Stimulated activated CD4-positive, alpha-beta T cell treated with anti-CD3 and anti-CD28 coated beads, TNF-alpha, amount 100 ng/mL, for 48 hours (primary cell): ENCODE measurements at places on chromosomes 16 and 17.

- DNase-seq, result peak; percentile 55
Observed at GRCh38 chr16:2486645-2487516, 12.0 kb downstream of the TBC1D24 start.

DNA sequence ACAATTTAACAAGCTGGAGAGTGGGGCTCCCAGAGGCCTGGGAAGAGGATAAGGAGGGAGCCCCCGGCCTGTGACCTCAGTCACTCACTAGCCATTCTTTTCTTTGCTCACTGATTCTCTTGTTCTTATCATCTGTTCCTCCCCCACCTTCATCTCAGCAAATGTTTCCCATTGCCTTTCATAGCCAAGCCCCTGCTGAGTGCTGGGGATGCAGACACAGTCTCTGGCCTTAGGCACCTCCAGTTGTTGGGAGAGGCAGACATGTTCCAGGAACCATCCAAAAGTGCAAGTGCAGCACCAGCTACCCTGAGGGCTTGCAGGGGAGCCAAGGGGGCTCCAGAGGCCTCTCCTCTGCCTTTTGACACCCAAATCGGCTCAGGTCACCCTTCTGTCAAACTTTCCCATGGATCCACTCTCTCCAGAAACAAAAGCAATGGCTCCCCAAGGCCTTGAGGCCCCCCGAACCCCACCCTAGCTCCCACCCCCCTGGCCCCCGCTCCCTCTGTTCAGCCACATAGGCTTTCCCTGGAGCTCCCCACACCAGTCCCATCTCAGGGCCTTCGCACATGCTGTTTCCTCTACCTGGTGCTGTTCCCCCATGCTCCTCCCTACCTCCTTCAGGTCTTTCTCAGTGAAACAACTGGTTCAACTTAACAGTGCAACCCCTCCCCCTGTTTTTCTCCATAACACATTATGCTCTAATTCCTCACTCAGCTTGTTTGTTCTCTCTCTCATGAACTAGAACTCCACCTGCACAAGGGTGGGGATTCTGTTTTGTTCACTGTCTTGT, 14.9 kb upstream of the KCNJ12 start:
- DNase-seq, result no peak

DNA sequence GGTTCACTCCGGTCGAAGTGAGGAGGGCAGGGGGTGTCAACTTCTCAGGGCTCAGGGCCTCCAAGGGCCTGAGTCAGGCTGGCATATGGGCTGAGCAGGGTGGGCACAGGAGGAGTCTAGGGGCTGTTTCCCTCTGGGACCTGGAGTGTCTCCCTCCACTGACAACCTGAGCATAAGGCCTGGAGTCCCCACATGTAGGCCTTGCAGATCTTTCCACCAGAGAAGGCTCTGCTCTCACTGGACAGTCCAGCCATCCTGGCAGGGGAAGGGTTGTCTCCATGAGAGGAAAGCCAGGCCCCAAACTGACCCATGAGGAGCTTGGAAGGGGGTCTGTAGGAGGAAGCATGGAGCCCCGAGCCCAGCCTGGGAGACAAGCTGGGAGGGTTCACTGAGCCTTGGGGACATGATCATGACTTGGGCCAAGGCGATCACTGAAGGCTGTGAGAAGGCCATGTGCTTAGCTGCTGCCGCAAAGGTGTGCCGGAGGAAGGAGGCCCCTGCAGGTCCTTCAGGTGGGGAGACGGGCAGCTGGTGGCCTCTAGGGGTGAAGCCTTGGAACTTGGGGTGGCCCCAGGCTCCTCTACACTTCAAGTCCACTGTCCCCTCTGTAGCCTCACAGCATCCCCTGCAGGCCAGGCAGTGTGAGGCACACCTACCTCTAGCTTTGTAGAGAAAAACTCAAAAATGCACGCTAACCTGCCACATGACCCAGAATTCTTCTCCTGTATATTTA, 9.9 kb downstream of the CMTM2 start:
- DNase-seq, result peak; percentile 51

GRCh38 chr16:85037050-85037410, 9.4 kb downstream of the KIAA0513 start:
- DNase-seq, result no peak

DNA sequence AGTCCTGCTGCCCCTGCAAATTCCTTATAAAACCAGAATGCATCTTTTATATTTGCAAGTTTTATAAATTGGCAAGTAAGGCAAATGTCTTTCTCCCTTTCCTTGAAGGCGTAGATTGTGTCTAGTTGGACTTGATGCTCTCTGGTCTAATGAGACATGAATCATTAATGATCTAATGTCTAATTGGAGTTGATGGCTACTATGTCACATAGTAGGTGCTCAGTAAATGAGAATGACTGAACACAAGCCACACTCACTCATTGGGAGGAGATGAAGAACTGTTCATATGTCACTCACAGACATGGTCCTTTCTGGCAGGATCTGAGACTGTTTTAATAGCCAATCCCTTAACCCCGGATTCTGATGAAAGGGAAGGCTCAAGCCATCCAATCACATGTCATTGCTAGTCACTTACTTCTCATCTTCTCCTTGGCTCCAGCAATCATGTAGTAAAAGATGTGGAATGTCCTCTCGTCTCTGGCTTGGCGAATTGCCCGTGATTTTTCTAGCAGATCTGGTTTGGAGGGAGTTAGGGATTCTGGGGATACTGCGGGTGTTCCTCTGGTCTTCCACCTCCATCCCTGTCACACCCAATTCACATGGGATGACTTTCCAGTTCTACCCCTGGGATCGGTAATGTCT, 81.0 kb downstream of the MYH11 start:
- DNase-seq, result no peak

DNA sequence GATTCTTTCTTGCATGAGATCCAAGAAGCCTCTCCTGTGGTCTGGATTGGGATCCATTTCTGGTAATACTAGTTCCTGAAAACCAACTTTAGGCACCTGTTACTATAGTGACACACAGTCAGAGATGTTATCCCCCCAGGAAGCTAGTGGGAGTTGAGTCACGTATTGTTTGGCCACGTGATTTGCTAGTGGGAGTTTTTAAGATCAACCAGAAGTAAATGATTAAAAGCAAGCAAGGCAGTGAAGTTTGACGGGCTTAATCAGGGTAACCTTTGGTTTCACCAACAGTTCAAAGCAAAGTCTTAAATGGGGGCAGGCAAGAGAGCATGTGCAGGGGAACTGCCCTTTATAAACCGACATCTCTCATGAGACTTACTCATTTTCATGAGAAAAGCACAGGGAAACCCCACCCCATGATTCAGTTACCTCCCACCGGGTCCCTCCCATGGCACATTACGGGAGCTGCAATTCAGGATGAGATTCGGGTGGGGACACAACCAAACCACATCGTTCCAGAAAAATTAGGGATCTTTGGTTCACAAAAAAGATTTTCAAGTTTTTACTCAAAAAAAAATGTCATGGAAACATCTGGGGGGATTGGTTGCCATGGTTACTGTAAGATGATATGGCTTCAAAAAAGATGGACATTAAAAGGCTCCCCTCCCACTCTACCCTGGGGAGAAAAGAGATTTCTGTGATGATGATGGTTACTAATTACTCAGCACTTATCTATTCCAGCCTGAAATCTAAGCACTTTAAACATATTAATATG, 483.1 kb upstream of the ERCC4 start:
- DNase-seq, result no peak

- no peak for DNase-seq
Observed at GRCh38 chr17:59800530-59800942, 92.2 kb downstream of the TUBD1 start.

DNA sequence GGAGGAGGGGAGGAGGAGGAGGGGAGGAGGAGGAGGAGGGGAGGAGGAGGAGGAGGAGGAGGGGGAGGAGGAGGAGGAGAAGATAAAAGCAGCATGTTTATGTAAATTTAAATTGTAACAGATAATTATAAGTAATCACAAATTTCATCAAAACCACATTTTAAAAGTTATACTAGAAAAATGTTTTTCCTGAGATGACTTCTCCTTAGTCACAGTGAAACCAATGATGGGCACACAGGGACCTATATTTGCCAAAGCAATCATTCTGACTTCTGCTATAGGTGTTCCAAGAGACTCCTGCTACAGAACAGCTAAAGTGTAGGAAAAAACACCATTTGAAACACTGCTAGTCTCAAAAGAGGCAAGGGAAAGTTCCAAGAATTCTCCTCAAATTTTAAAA, 66.4 kb downstream of the CEP95 start:
- DNase-seq, result no peak

DNA sequence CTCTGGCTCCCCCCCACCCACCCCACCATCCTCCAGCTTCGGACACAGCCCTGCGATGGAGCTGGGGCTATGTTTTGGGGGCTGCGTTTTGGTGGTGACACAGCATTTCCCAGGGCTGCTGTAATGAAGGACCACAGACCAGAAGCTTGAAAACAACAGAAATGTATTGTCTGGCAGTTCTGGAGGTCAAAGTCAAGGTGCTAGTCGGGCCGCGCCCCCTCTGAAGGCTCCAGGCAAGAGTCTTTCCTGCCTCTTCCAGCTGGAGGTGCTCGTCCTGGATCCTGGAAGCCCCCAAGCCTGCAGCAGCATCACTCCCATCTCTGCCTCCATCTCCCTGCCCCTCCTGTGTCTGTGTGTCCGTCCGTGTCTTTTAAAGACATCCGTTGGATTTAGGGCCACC, 50.8 kb downstream of the TBC1D16 start:
- no peak for DNase-seq

GRCh38 chr17:76139801-76140660, 1.0 kb downstream of the FOXJ1 start:
- DNase-seq, result no peak

GRCh38 chr17:63996430-63997182, 1.5 kb upstream of the PRR29 start:
- DNase-seq, result no peak

- no peak for DNase-seq
Observed at GRCh38 chr17:42422958-42423712, at the start of gene CAVIN1. CAVIN1 (minus strand) TSS chr17:42423256; CDS start chr17:42423097, 159 bp downstream.

- DNase-seq, result no peak
Observed at GRCh38 chr16:52740766-52741165, 193.8 kb upstream of the TOX3 start.

DNA sequence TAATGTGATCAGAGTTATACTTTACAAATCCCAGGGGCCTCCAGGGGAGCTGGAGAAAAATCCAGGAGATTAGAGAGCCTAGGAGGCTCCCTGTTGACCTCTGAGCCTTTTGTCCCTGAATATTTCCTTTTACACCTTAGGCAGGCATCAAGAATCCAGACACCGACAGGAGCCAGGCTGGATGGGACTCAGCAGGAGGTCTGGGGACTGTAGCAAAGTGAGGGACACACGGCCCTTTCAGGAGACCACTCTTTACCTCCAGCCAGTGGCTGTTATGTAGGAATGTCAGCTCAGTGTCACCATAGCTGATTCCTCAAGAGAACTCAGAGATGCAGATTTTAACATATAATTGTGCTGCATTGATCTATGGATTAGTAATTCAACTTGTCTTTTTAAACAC, 198.4 kb downstream of the SHISA9 start:
- DNase-seq, result no peak

DNA sequence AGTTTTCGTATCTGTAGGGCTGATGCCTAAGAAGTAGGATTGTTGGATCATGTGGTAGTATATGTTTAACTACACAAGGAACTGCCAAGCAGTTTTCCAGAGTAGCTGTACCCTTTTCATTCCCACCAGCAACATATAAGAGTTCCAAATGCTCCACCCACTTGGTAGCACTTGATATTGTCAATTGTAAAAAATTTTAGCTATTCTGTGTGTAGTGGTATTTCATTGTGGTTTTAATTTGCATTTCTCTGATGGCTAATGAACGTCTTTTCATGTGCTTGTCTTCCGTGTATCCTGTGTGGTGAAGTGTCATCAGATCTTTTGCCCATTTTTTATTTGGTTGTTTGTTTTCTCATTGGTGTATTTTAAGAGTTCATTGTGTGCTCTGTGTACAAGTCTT, 69.7 kb downstream of the TANC2 start:
- DNase-seq, result no peak

GRCh38 chr17:77444984-77445759, 304.4 kb downstream of the SEC14L1 start:
- DNase-seq, result no peak

GRCh38 chr16:86457501-86458148, 52.7 kb upstream of the FOXF1 start:
- no peak for DNase-seq

DNA sequence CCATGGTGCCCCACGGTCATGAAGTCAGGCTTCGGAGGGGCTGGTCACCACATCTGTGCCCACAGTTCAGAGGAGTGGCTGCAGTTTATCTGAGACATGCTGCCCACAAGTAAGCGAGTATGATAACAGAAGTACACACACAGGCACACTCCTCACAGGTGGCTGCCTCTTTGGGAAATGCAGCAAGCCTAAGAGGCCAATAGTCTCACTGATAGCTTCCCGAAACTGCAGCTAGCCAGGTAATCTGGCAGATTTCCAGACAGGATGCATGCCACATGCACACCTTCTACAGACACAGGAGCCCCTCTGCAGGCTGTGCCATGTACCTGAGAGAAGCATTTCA, 12.6 kb upstream of the GFOD2 start:
- no peak for DNase-seq

DNA sequence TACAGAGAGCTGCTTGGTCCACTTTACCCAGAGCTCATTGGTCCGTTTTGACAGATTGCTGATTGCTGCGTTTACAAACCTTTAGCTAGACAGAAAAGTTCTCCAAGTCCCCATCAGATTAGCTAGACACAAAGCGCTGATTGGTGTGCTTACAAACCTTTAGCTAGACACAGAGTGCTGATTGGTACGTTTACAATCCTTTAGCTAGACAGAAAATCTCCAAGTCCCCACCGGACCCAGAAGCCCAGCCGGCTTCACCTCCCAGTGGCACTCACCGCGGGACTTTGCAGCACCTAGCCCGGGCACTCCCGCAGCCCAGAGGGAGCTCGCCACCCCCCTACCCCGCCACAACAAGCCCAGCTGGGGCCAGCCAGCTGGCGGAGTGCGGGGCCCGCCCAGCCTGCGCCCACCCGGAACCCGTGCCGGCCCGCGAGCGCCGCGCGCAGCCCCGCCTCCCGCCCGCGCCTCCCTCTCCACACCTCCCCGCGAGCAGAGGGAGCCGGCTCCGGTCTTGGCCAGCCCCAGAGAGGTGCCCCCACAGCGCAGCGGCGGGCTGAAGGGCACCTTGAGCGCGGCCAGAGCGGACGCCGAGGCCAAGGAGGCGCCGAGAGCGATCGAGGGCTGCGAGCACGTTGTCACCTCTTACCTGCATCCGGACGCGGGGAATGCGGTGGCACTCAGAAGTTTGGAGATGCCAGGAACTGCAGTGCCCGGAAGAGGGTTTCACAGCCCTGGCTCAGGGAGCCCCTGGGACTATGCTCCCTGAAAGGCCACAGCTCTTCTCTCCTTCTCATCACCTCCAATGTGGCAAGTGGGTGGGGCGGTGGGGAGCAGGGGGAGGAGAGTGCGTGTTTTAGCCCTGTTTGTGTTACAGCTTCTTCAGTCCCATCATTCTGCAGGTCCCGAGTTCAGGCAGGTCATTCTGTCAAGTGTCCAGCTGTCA, 1504.5 kb downstream of the CDH11 start:
- no peak for DNase-seq

- no peak for DNase-seq
Observed at GRCh38 chr17:32742681-32743538, 134.0 kb downstream of the MYO1D start.

- DNase-seq, result no peak
Observed at GRCh38 chr17:32933881-32934280, 5.9 kb downstream of the TMEM98 start.
